Bone marrow (tissue), 2 donors: ENCODE measurements at places on chromosomes 2 and 18.

GRCh38 chr2:92073036-92073814, 2798.0 kb upstream of the TEKT4 start:
- DNase-seq, result no peak

GRCh38 chr2:74881176-74881575, 47.2 kb downstream of the HK2 start:
- DNase-seq, result no peak

- no peak for DNase-seq
Observed at GRCh38 chr2:219562049-219563020, 9.0 kb downstream of the OBSL1 start.

DNA sequence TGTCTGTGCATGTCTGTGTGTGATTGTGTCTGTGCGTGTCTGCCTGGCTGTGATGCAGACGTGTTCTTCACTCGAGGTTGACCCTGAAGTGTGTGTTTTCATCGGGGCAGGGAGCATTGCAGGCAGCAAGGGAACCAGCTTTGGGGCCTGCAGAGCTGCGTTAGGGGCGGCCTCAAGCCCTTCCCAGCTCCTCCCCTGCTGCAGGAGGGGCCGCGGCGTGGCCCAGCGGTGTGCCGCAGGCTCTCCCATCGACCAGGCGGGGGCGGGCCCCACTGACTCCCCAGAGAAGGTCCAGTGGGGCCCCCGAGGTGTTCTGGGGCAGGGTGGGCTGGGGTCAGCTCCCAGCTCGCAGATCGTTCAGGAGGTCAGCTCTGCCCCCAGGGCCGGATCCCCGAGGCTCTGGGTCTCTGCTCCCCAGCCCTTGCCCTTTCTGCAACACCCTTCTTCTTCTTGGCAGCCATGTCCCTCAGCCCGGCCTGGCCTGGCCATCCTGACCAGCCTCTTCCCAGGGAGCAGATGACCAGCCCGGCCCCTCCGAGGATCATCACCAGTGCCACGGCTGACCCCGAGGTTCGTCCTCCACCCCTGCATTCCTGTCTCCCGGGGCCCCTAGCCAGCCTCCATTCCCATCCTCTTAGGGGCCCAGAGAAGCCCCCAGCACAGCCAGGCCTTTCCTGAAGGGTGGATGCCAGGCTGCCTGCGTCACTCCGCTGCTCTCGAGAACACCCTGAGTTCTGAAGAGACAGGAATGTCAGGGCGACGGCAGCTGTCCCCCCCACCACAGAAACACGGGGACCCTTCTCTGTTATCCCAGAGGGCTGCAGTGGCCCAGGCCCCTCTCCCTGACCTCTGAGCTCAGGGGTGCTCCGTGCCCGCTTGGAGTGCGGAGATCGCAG, 11.1 kb upstream of the KLHL30 start:
- no peak for DNase-seq

- no peak for DNase-seq
Observed at GRCh38 chr18:69680123-69680522, 267.6 kb downstream of the CD226 start.

- DNase-seq, result no peak
Observed at GRCh38 chr18:13273800-13274199, 55.2 kb downstream of the LDLRAD4 start.

DNA sequence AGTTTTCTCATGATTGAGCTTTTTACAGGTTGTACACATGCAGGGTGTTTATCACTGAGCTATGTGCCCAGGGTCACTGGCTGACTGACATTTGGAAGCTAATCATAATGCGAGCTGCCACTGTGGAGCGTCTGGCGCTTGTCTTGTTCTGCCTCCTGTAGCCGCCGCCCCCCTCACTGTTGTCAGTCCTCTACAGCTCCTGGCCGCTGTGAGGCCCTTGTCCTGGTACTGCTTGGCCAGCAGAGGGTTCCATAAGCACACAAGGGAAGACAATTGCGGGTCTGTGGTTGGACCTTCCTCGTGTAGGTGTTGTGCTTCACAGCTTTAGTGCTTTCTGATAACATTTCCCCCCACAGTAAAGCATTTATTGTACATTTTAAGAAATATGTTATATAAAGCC, 105.6 kb upstream of the LDLRAD4 start:
- DNase-seq, result no peak

GRCh38 chr2:12288048-12288447, 428.7 kb upstream of the TRIB2 start:
- no peak for DNase-seq

- no peak for DNase-seq
Observed at GRCh38 chr2:96877631-96878092, 7.8 kb upstream of the SEMA4C start.

GRCh38 chr2:46865181-46865970, 50.2 kb downstream of the MCFD2 start:
- DNase-seq, result no peak

DNA sequence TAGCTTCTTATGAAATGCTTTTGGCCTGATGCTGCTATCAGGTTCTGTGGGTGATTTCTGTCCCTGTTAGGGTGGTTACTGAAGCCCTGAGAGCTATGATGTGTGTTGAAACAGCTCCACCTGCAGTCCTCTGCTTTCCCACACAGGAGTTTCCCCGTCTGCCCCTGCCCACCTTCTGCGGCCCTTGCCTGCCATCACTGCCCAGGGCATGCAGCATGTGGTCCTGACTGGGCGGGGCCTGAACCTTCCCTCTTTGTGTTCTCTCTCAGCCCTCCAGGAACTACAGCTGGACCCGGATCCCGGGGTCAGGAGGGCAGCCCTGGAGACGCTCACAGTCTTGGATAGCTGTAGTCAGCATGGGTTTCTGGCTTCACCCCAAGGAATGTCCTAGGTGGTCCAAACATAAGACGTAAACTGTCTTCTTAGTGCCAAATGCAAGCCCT, 21.4 kb downstream of the HJURP start:
- DNase-seq, result no peak

- no peak for DNase-seq
Observed at GRCh38 chr18:61189376-61189775, 143.9 kb upstream of the CDH20 start.

GRCh38 chr18:12882453-12883371, 1.3 kb downstream of the PTPN2 start:
- DNase-seq, result no peak

GRCh38 chr2:104702031-104702850, 151.7 kb upstream of the POU3F3 start:
- no peak for DNase-seq

- no peak for DNase-seq
Observed at GRCh38 chr2:197248623-197249022, 62.0 kb downstream of the ANKRD44 start.

GRCh38 chr2:96399342-96400048, 63.9 kb downstream of the NCAPH start:
- no peak for DNase-seq

DNA sequence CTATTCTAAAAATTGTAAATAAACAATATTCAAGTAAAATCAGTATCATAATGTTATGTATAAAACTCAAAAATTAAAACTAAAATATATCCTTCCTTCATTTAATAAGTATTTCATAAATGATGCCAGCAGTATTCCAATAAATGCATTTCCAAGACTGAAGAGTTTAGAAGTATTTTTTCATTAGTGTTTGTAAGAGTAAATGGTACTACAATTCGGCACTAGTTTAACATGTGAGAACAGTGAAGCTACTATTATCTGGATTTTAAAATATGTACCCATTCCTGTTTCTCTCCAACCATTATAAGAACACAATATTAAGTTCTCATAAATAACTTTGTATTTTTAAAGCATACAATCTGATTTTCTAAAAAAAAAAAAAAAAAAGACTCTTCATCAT, 3.3 kb downstream of the BAZ2B start:
- no peak for DNase-seq
